Posterior vena cava (tissue), 2 donors: ENCODE measurements at places on chromosomes 12 and 14.

GRCh38 chr14:23146351-23146910 is 27.4 kb upstream of the CEBPE start:
- no peak for DNase-seq

- no peak for DNase-seq
These were observed 72.8 kb downstream of the ANKS1B start for GRCh38 chr12:99911967-99912366.

- no peak for DNase-seq
These were observed 188.9 kb downstream of the SLC41A2 start for GRCh38 chr12:104769144-104769561.

- no peak for DNase-seq
These were observed 49.3 kb downstream of the TRPV4 start for GRCh38 chr12:109783965-109784244.

- no peak for DNase-seq
These were observed 4.6 kb upstream of the A2ML1 start for GRCh38 chr12:8817856-8818255.

GRCh38 chr12:3206536-3207072 is 129.4 kb downstream of the TSPAN9 start:
- no peak for DNase-seq

- DNase-seq: peak; percentile 77
These were observed 90.0 kb downstream of the RIN3 start for GRCh38 chr14:92603309-92604242.

DNA sequence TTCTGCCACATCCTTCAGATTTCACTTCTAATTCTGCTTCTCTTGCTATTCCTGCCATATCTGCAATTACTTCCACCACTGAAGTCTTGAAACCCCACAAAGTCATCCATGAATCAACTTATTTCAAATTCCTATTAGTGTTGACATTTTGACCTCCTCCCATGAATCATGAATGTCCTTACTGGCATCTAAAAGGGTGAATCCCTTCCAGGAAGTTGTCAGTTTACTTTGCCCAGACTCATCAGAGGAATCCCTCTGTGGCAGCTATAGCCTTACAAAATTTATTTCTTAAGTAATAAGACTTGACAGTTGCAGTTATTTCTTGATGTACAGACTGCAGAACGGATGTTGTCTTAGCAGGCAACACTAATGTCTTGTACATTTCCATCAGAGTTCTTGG is 162.9 kb downstream of the PCNX1 start:
- no peak for DNase-seq

DNA sequence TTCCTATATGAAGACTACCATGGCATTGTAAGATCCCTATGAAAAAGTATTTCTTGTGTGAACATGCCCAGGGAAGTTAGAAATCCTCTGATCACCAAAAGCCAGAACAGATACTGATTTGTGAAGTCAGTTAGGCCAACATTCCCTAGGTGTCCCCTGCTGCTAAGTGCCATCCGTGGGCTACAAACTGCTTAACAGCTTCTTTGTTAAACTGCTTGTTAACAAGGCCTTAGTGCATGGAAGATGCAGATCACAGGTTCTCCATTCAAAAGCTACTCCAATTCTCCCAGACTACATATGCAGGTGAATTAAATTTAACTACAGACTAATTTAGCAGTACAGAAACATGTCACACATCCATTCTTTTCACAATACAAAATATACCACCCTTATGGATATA is 108.2 kb downstream of the PRICKLE1 start:
- no peak for DNase-seq

GRCh38 chr14:56808383-56809269 is 1.7 kb downstream of the OTX2 start:
- no peak for DNase-seq

DNA sequence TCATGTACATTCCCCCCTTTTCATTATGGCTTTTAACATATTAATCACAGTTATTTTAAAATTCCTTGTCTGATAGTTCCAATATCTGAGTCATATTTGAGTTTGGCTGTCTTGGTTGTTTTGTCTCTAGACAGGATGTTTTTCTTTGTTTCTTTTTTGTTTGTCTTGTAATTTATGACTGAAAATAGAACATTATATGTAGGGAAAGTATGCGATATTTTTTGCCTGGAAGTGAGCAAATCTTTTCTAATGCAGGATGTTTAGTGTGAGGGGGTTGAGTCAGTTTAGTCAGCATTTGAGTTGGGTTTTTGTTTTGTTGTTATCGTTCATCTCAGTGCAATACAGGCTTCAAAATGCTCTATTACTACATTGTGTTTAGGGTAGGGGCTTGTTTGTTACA is 239.7 kb downstream of the SNAPC1 start:
- no peak for DNase-seq

DNA sequence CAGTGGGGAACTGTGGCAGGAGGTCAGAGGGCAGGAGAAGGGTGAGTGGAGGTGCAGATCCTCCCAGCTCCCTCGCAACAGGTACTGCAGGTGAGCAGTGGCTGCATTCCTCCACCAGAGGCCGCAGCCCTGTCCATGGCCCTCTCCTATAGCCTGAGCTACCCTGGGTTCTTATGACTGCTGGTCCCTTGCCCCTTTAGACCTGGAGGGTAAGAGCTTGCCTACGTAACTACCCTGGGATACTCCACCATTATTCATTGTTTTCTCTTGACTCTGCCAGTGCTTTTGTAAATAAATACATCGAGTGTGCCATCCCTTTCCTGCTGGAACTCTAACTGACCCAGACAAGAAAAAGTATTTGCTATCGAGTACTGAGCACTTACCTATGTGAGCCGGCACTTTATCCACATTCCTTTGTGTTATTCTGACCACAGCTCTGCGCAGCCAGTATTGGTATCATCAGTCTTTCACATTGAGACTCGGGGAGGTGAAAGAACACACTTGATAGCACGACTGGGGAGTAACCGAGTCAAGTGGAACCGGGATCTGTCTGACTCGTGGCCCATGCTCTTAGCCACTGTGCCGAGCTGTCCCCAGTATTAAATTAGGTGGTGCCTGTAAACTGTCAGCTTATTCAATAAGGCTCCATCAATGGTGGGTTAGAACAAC is 38.5 kb downstream of the LTBP2 start:
- peak; percentile 62 for DNase-seq

DNA sequence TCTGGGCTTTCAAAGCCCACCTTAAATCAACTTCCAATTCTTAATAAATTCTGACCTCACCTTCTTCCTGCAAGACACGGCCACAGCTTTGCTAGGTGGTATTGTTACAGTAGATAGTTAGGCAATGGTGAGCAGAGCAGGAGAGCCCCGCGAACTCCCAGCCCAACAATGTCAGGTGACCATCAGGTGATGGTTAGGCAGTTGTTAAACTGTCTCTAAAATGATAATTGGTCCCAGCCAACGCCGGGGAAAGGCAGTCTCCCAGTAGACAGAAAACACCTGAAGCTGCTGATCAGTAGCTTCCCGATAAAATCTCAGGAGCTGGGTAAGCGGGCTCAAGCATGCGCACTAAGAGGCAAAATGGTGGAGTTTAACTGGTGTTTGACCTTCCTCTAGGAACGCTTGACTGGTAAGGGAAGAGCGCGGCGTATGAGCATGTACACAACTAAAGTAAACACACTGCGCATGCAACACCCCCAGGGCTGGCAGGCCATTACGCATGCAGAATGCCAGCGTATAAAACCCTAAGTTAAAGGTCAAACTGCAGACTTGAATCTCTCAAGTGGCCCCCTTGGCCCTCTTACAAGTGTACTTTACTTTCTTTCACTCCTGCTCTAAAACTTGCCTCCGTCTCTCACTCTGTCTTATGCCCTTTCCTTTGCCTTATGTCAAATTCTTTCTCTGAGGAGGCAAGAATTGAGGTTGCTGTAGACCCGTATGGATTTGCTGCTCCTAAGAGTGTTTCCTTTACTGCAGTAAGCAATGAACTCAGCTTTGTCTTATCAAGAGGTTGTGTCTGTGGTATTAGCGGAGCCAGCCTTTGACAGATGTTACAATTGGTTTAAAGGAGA is 113.5 kb downstream of the C12orf75 start:
- no peak for DNase-seq

DNA sequence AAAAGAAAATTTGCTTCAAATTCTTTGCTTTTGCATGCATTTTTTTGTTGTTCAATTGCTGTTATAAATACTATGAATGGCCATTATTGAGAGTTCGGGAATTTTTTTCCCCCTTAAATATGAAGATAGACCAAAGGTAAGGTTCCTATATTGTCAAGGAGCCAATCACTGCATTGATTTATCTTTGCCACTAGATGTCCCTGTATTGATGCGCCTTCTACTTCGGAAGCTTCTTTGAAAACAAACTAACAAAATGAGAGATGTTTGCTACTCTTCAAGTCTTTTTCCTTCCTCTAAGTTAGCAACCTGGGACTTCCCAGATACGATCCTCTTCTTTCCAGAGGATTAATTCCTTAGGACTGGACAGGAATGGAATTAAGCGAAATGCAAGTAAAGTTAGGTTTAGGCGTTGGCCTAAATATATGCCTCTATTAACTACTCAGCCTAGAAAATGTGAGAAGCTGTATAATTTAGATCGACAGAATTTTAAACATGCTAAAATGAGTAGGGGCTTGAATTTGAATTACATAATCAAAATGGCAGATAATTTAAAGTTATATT is 318.1 kb downstream of the AEBP2 start:
- DNase-seq: no peak

DNA sequence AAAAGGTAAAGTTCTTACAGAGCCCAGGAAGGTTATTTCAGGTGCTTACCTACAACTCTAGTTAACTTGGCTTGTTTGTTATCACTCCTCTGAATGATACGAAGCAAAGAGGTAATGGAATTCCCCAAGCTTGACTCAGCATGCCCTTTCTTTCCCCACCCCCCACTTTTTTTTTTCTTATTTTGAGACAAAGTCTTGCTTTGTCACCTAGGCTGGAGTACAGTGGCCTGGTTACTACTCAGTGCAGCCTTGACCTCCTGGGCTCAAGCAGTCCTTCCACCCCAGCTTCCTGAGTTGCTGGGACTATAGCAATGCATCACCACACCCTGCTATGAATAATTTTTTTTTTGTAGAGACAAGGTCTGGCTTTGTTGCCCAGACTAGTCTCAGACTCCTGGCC is 17.1 kb upstream of the YBX3 start:
- DNase-seq: no peak

- DNase-seq: no peak
These were observed 8.2 kb upstream of the RESF1 start for GRCh38 chr12:31951008-31951407.

DNA sequence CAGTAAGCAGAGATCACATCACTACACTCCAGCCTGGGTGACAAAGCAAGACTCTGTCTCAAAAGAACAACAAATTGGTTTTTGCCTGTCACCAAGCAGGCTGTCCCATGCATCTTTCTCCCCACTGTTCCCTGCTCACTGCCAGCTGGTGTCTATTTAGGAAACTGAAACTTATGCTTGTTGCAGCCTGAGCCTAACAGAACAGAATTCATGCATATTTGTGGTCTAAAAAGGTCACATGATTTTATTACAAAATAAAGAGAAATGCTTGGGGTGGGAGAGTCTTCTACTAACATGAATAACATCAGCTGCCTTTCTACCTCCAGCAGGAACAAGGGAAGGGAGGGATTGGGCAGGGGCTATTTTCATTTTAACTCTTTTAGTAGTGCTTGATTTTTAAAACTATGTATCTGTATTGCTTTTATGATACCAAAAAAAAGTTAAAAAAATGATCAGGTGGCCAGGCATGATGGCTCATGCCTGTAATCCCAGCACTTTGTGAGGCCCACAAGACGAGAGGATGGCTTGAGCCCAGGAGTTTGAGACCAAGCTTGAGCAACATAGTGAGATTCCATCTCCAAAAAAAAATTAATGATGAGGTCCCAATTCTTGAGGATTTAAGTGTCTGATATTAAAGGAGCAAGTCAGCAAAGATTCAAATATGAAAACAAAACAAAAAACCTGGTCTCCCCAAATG is 923 bp downstream of the STAT2 start:
- DNase-seq: no peak

- DNase-seq: no peak
These were observed 79.2 kb downstream of the TBC1D30 start for GRCh38 chr12:64903479-64904152.

GRCh38 chr12:112176321-112177010 is 51.1 kb downstream of the TRAFD1 start:
- peak; percentile 48 for DNase-seq

GRCh38 chr12:6955108-6956020 is 4.2 kb downstream of the PTPN6 start:
- no peak for DNase-seq

DNA sequence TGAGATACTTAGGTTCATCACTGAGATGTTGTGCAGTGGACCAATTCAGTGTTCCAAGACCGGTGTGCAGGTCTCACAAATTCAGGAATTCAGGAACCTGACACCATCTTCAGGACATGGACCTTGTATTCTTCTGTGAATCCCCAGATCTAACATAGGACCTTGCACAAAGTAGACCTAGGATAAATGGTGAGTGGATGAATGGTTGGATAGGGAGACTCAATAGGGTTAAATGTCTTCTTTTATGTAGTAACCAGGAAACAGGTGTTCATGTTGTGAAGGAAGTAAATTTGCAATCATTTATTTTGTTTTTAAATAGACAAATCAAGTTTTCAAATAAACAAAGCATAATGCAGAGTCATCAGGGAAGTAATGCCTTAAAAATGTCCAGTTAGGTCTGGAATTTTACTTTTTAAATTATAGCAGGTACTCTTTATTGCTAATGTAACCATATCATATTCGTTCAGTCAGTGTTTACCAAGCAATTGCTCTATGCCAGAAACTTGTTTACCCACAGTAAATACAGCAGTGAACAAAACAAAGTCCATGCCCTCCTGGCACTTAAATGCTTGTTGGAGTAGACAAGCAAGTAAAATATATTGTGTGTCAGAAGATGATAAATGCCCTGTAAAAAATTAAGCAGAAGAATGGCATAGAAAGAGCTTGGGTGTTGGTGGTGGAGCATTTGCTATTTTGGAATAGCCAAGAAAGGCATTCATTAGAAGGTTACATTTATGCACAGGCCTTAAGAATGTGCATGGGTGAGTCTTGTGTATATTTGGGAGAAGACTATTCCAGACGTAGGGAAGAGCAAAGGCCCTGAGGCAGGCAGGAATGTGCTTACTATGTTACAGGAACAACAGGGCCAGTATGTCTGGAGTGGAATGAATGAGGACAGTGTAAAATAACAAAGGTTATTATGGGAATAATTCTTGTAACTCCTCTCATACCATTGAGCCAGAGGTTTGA is 26.3 kb downstream of the RXYLT1 start:
- no peak for DNase-seq
